Activated CD4-positive, alpha-beta T cell treated with anti-CD3 and anti-CD28 coated beads, Interleukin-2, amount 50 U/mL, for 48 hours (primary cell): ENCODE measurements at places on chromosomes 2 and 18.

- DNase-seq = no peak
Measured at GRCh38 chr2:111534910-111535352, 349.1 kb downstream of the ANAPC1 start.

DNA sequence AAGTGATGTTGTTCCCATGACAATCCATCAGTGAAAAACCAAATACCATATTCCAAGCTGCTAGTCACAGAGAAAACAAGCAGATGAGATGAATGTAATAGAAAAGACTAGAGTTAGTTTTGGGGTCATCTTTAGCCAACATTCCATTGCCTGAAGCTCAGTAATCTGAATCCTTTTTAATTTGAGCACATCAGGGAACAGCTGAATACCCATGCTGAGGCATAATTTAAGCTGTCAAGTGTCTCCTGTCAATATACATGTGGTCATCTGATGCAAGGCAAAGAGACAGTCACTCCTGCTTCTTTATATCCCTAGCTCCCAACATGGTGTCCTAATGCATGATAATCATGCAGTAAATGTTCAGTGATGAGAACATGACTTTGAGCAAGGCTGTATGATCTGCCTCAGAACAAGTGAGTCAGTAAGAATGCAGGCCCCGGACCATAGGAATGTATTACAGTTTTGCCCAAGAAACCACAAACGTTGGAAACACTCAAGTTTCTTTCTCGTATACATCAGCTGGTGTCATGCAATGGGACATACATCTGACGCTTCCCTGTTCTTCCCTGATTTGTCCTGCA lies 48.0 kb downstream of the CDK15 start:
- no peak for DNase-seq

GRCh38 chr2:156147594-156148330 lies 184.8 kb downstream of the NR4A2 start:
- no peak for DNase-seq

DNA sequence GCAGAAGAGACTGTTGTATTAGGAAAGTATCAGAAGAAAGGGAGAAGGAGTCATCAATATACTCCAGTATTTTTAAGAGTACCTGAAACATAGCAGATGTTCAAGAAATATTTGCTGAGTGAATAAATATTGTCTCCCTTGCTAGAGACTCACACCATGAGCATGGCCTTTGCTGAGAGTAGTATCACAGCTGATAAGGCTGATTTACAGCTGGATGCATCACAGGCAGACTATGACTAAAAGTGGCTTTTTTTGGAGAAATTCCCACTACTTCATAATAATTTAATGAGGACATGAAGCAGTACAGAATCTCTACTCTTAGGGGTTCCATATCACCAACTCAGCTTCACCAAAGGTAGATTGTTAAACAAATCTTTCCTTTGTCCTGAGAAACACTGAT lies 373.3 kb downstream of the RBM43 start:
- no peak for DNase-seq

DNA sequence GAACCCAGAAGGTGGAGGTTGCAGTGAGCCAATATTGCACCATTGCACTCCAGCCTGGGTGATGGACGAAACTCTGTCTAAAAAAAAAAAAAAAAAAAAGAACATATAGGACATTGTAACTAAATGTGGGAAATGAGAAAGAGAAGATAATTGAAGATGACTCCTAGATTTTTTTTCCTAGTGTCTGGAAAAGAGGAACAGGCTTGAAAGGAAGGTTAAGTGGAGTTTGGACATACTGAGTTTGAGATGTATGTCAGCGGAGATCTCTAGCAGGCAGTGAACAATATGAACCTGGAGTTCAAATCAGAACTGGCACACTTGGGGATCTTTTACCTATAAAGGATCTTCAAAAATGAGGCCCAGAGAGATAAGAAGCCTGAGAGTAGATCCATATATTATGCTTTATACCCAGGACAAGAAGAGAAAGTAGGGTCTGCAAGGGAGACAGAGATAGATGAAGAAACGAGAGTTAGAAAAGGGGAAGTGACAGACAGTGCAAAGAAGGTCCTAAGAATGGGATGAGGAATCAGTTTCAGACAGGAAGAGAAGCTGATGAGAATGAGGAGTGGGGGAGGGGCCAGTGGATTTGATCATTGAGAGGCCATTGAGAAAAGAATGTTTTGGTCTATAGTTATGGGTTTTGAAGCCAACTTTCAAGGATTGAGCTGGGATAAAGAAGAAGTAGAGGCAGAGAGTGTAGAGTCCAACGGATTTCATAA lies 46.9 kb upstream of the CD28 start:
- DNase-seq = no peak

- DNase-seq = no peak
Measured at GRCh38 chr18:66990909-66991308, 387.0 kb upstream of the CDH19 start.

- DNase-seq = no peak
Measured at GRCh38 chr2:163573652-163574051, 162.2 kb downstream of the FIGN start.

DNA sequence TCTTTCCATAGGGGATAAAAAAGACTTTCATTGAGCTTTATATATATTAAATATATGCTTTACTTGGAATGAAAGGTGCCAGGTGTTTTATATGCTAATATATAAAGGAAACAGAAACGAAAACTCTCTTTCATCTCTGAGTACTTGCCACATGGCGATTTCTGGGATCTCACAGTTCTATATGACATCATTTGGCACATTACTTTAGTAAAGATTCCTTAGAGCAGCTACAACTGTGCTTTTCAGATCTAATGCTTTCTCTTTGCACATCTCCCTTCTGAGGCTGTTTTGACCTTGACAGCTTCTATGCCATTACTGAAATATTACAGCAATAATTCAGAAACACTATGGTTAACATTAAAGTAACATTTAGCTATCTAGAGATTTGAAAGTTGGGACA lies 1082.9 kb upstream of the CDH2 start:
- DNase-seq = no peak

DNA sequence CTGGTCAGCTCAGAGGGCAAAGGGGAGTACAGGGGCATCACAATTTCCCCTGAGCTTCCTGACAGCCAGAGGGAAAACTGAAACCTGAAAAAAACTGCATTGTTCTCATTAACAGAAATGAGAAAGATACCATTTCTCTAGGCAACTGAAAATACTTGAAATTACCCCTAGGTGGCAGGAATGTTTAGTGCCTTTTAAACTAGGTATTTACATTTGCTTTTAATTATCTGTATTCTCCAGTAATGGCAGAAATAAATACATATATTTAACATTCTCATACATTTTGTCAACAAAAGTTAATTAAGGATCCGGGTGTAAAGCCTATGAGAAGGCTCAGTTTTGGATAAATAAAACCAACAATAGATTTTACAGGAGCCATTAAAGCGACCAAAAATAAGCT lies 34.5 kb downstream of the RPL31 start:
- no peak for DNase-seq

GRCh38 chr2:80113399-80113798 lies 191.2 kb downstream of the LRRTM1 start:
- DNase-seq = no peak

GRCh38 chr2:161582386-161582785 lies 41.8 kb upstream of the SLC4A10 start:
- no peak for DNase-seq

- DNase-seq = peak; percentile 49
Measured at GRCh38 chr2:240595381-240596079, 9.0 kb downstream of the CAPN10 start.

- no peak for DNase-seq
Measured at GRCh38 chr2:240466579-240467148, 31.2 kb downstream of the GPC1 start.

DNA sequence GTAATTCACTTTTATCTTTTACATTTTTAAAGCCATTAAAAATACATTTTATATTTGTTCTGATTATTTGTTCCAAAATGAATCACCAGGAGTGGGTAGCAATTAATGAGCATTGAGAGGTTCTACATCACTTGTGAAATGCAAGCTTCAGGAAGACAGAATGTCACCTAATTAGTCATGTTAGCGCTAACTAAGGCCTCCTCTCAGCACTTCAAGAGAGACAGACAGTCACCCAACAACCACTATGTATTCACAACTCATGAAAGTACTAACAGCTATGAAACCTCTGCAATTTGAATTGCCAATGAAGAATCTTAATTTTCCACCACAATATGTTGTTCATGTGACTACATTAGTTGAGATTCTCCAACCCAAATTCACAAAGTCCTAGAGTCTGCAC lies 611.0 kb downstream of the KCNJ3 start:
- DNase-seq = no peak

DNA sequence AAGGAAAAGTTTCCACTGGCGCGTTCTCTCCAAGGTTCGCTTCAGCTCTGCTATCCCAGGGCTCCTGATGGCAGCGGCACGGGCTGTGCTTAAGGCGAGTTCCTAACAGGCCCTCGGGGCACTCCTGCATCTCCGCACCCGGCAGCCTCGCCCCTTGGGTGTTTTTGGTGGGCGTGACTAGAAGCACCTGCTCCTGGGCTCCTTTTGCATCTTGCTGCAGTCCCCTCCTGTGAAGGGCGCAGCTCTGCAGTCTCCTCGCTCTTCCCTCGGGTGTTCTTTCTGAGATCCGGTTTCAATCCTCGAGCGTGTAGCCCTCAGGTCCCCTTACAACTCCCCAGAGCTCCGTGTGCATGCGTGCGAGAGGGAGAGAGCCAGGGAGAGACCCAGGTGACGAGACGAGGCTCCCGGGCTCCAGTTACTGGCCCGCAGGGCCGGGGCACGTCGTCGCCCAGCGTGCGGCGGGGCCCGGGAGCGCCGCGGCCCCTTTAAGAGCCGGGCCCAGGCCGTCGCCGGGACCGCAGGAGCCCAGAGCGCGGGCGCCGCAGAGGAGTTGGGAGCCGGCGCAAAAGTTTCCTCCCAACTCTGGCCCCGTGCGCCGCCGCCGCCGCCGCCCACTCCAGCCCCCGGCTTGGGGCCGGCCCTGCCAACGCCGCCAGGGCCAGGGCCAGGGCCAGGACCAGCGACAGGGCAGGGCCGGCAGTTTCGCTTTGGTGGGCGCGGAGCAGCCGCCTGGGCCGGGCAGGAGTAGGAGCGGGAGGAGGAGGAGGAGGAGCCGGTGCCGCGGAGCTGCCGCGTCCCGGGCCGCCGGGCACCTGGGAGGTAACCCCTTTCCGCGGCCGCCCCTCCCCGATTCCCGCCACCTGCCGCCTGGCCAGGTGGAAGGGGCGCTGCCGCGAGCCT lies at the start of gene PARD3B:
Gene PARD3B (plus strand): TSS at position 515 of the 900 bp plus-strand sequence. CDS start 525 bp downstream, outside the sequence.
- peak; percentile 33 for DNase-seq

DNA sequence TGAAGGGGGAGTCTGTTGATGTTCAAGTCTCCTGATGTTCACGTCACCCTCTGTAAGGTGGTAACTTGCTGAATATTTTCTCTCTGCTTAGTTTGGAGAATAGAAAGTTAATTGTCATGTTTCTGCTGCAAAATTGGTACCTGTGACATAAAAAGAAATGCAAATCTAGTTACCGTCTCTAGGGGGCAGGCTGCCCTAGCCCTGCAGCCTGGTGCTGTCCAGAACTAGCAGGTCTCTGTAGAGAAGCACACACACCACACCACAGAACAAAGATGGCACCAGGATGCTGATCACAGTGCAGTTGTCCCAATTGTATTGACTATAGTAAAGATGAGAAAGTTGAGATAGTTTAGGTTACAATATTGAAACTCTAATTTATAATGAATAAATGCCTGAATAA lies 47.0 kb downstream of the SLC9A4 start:
- no peak for DNase-seq

DNA sequence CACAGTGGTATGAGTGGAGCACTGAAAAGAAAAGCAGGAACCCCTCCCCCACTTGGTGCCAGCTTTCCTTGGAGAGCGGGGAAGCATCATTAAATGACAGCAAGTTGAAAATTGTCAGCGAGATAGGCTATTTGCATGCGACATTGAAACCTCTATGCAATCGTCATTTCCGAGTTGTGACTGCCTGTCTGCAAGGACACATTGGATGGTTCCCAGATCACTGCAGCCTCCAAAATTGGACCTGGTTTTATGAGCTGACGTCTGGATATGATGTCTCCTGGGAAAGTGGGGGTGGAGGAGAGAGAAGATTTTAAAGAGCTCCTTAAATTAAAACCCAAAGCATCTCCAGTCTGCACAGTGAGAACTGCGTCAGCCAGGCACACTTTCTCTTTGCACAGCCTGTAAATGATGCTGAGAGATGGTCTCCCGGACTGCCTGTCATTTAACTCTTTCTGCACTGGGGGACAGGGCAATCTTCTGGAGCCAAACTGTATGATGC lies 57.8 kb upstream of the KIF5C start:
- no peak for DNase-seq

DNA sequence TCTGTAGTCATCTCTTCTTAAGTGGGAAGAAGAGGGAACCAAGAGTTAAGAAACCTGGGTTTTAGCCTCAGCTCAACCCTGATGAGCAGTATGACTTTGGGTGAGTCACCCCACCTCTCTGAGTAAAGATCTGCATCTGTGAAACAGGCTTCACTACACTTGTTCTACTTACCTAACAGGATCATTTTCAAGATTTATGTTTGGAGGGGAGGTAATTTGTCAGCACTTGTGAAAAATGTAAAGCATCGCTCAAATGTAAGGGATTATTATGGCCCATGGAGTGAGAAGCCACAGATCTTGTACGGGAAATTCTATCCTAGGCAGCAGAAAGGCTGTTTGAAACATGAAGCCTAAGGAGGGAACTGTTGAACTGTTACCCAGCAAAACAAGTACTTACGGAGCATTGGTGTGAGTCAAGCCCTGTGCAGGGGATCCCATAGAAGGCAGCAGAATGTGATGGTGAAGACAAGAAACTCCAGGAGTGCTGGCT lies 160.6 kb downstream of the PRKCE start:
- no peak for DNase-seq

- no peak for DNase-seq
Measured at GRCh38 chr2:3009483-3009882, 368.1 kb downstream of the EIPR1 start.

DNA sequence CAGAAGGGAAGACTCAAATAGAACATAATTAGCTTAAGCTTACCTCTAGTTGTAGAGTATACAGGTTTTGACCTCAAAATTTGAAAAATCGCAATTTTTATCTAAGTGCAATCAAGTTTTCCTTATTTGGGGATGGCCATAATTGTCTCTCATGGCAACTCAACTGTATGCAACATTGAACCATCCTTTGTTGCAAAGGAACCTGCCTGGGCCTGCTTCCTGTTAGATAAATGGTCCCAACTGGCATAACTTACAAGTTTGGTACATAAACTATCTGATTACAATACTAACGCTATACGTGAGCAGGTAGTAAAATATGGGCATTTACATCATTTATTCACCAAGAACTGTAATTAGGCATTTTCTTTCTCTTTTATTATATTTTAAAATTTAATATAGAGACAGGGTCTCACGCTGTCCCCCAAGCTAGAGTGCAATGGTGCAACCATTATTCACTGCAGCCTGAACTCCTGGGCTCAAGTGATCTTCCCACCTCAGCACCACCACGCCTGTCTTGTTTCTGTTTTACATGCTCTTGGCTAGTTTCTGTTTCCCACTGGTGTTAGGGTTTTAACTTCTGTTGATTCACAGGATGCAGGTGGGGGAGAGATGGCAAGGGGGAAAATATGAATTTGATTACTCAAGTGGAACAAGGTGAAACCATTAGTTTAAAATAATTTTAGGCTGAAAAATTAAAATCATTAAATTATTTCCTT lies 55.3 kb upstream of the B3GNT2 start:
- DNase-seq = no peak

DNA sequence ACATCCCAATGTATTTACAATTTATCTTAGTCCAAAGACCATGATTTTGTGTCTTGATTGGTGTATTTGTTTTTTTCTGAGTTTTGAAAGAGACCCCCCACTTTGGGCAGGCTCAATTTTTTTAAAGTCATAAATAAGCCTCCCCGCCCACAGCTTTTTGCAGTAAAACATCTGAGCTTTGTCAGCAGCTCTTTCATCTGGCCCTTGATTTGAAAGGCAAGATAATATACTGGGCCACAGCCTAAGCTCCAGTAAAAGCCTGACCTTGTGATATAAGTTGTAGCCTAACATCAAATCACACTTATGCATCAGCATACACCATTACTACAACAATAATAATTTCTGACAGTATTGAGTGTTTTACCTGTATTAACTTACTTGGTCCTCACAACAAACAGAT lies 51.3 kb upstream of the SERTAD2 start:
- no peak for DNase-seq
